ENCODE measurements at places on chromosomes 5 and 9. TPM values are rescaled to one million over a fixed set of nuclear protein-coding genes. Genes with fewer than 3 reads are reported as not detected.

The ADAMTS19 gene
- 45.3 TPM for total RNA-seq

The CATSPER3 gene
- not detected for total RNA-seq

The SHC3 gene
- total RNA-seq = 0.79 TPM

The DAPK1 gene
- total RNA-seq = 29.0 TPM

The ATP6V1G1 gene
- 129 TPM for total RNA-seq

The DMRTA1 gene
- total RNA-seq = 0.79 TPM

The PCDHA2 gene
- 0.20 TPM for total RNA-seq

- DNase-seq = no peak
Observed at GRCh38 chr5:36312953-36313672, 11.4 kb upstream of the RANBP3L start.

DNA sequence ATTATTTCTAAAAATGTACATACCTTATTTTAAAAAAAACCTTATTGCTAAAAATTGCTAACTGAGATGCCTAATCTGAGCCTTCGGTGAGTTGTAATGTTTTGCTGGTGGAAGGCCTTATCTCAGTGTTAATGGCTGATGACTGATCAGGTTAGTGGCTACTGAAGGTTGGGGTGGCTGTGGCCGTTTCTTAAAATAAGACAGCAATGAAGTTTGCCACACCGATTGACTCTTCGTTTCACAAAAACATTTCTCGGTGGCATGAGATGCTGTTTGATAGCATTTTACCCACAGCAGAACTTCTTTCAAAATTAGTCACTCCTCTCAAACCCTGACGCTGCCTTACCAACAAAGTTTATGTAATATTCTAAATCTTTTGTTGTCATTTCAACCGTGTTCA, 14.7 kb downstream of the CENPK start:
- no peak for DNase-seq

DNA sequence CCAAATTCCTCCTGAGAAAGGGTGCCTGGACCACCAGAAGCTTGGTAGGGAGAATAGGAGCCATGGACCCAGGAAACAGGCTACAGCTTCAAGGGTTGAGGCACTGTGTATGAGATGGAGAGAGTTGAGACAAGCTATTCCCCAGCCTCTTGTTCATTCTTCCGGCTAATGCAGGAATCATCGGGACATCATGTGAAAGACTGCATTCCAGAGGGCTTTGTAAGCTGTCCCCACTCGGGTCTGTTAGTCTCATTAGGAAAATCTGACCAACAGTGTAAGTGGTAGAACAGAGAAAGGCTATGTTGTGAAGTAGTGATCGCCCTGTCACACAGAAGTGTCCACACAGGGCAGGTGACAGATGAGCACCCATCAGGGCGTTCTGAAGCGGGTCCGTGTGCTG, 81.4 kb downstream of the GABBR2 start:
- DNase-seq = no peak

GRCh38 chr5:132889501-132889900, 16.0 kb downstream of the LEAP2 start:
- DNase-seq = no peak

- no peak for DNase-seq
Observed at GRCh38 chr5:5881294-5881693, 458.8 kb downstream of the ICE1 start.

DNA sequence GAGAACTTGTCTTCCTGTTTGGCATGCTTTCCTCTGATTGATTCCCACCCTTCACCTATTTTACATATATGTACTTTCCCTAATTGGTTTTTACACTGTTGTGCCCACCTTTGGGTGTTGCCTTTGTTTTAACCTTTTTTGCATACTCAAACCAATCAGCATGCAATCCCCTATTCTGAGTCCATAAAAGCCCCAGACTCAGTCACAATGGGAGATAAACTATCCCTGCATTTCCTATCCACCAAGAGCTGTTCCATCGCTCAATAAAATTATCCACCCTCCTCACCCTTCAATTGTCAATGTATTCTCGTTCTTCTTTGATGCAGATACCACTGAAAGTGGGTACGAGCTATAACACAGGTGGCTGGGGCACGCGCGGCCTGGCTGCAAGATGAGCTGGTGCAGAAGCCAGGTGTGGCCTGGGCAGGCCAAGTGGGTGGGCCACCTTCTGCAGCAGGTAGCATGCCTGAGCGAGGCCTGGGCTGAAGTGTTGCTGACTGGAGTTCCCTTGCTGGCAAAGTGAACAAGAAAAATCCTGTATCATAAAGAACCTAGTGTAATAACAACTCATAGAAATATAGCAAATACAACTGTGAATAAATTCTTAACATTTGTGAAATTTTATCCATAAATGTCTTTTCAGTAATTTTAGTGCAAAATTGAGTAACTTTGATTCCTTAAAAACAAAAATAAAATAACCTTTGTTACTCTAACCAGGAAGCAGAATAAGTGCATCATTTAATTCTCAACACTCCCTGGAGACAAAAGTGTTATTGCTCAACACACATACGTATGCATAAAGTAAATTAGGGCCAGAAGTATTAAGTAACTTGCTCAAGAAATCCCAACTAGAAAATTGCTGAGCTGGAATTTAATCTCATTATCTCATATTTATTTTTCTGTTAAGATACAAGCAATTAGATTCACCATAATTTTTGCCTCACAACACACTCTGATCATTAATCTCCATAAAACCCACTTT, 685.3 kb upstream of the EDIL3 start:
- DNase-seq = no peak

DNA sequence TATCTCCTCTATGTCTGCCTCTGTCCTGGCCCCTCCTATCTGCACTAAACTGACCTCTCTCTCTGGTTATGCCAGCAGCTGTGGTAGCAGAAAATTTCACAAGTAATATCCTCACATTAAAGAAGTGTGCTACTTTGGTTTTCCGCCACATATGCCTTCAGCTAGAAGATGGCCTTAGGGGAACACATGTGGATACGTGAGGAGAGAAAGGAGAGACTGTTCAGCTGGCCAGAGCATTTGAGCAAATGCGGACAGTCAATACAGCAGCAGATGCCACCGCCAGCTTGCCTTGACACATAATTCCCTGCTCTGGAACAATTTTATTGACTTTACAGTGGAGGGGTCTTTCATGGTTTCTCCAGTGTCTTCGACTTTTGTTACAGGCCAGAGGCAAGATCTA, 434.6 kb downstream of the TAF11L14 start:
- no peak for DNase-seq

DNA sequence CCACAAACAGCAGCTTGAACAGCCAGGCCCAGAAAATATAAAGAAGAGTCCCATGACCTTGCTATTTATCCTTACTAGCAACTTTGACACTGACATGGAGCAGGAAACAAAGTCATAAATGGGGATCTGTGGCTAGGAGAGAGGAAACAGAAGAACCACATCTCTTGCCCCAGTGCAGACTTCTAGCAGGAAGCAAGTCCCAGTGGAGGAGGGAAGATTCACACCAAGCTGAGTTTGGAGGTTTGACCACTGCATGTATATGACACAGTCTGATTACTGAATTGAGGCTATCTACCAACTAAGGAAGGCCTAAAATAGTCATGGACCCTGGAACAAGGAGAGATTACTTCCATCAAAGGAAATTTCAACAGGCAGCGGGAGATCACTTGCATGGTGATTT, 51.4 kb downstream of the CDH6 start:
- DNase-seq = no peak

DNA sequence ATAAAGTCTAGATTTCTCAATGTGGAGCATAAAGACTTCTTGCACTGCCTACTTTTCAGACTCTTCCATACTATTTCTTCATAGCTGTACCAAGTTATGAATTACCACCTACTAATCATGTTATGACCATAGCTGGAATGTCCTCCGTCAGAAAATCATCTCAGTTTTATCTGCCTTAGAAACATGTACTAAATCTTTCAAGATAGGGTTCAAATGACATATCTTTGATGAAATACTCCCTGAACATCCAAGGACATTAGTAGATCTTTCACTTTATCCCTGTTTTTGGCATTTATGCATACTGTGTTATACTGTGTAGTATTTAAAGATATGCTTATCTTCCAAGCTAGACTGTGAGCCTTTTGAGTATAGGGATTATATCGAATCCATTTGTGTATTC, 49.6 kb upstream of the MEF2C start:
- no peak for DNase-seq

- no peak for DNase-seq
Observed at GRCh38 chr5:25568294-25568693, 923.5 kb upstream of the CDH10 start.

GRCh38 chr5:62268234-62268633, 37.8 kb upstream of the KIF2A start:
- DNase-seq = no peak

DNA sequence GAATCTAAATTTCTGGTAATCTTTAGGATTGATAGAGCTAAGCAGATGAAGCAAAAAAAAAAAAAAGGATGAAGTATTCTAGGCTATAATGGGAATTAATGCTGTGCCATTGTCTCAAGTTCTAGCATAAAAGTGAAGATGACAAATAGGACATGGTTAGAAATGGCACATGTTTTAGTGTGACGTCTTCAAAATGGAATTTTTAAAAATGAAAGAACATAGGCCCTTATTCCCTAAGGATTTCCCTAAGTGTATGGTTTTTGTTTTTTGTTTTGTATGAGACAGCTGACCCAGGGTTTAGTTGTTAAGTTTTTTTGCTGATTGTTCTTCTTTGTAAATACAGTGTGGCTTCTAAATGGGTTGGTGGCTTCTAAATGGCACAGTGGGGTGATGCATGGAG, 7.1 kb downstream of the TLE4 start:
- DNase-seq = no peak

GRCh38 chr9:20032413-20033006, 243.7 kb upstream of the SLC24A2 start:
- DNase-seq = no peak

DNA sequence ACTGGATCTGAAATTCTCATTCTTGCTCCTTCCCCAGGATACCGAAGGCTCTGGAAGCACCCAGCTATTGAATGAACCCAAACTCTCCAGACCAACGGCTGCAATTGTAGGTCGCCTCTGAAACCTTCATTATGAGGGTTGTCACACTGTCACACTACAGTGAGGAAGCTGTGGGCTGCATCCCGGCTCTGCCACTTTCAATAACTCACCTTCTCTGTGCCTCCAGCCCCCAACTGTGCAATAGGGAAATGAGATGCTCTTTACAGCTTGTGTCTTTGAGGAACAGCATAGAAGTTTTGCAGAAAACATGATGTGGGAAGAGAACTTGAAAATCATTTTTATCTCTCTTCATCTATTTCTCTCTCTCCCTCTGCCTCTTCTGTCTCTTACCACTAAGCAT, 69.6 kb upstream of the TGFBR1 start:
- DNase-seq = no peak

GRCh38 chr9:137229903-137230704, 597 bp upstream of the SLC34A3 start:
- no peak for DNase-seq

Measured in skin of body (tissue), 3 donors.